ENCODE measurements at places on chromosomes 2 and 18.

- DNase-seq: no peak
Measured at GRCh38 chr18:35592298-35592697, 10.8 kb downstream of the GALNT1 start.

- no peak for DNase-seq
Measured at GRCh38 chr2:203750346-203751068, 44.1 kb downstream of the CD28 start.

DNA sequence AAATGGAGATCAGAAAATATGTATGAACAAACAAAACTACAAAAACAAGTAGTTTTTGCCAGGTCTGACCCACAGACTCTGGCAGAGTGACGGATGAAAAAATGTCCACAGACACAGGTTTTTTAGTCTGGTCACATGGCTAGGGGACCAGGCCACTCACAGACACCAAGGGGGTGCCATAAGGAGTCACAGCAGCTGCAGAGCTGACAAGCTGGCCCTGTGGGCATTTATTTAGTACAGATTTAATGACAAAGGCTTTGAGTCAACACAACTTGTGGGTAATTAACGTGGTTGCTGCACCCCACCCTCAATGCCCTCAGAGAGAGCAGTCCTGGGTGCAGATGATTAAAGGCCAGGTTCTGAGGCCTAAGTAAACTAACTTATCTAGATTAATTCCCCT lies 76.0 kb downstream of the SH3YL1 start:
- DNase-seq: no peak

- no peak for DNase-seq
Measured at GRCh38 chr18:24270937-24271380, 126.7 kb downstream of the OSBPL1A start.

- DNase-seq: no peak
Measured at GRCh38 chr2:25347205-25347815, 5.6 kb upstream of the DNMT3A start.
